OCI-LY7 (cell line): ENCODE measurements at places on chromosomes 2 and 18. TPM values are rescaled to one million over a fixed set of nuclear protein-coding genes. Genes with fewer than 3 reads are reported as not detected.

The ITPRID2 gene
- 47.5 and 57.3 TPM in 2 replicates for total RNA-seq

DNA sequence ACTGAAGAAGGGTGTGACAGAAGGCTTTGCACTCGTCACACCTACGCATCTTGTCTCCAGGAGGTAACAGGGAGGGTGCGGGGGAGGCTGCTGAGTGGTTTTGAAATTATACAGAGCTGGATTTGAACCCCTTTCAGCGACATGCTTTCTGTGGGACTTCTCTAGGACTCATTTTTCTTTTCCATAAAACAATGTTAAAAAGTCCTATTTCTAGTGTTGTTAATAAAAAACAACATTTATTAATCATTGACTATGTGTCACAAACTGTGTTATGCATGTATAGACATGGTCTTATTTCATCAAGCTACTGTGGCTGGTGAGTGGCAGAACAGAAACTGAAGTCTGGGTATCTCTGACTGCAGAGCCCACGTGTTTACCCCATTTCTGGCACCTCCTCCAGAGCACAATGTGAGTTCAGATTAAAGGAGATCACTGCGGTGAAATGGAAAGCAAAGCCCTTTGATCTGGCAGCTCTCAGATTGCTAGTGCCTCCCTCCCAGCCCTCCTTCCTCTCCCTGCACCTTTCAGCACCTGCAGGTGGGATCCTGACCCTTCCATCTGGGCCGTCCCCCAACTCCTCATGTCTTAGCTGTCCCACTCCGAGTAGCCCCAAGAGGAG is 315.5 kb upstream of the MYT1L start:
- DNase-seq = no peak

- no peak for DNase-seq
These were observed 8.4 kb upstream of the MEIS1 start for GRCh38 chr2:66426244-66427111.

GRCh38 chr2:86037795-86038192 is 67.9 kb downstream of the POLR1A start:
- peak; percentile 34 for DNase-seq

- DNase-seq = no peak
These were observed 44.4 kb downstream of the EN1 start for GRCh38 chr2:118803012-118803411.

- DNase-seq = no peak
These were observed 84.2 kb downstream of the GAREM1 start for GRCh38 chr18:32386471-32386870.

GRCh38 chr18:71136487-71136886 is 847.6 kb downstream of the SOCS6 start:
- no peak for DNase-seq

- no peak for DNase-seq
These were observed 45.0 kb downstream of the FAP start for GRCh38 chr2:162198239-162198638.

- no peak for DNase-seq
These were observed 446.6 kb downstream of the IRS1 start for GRCh38 chr2:226352941-226353560.
